ENCODE measurements at places on chromosomes 13 and 19. TPM values are rescaled to one million over a fixed set of nuclear protein-coding genes. Genes with fewer than 3 reads are reported as not detected.

SULT2B1 gene
- polyA plus RNA-seq, result 3.5 TPM

MEDAG gene
- polyA plus RNA-seq, result 0.98 TPM

ZNF844 gene
- polyA plus RNA-seq, result 4.1 TPM

ZNF69 gene
- 0.92 TPM for polyA plus RNA-seq

ZNF823 gene
- polyA plus RNA-seq, result 1.4 TPM

PNMA8A gene
- 59.3 TPM for polyA plus RNA-seq

PEG3 gene
- 5.4 TPM for polyA plus RNA-seq

Data from brain (organoid and tissue), 16 donors.